ENCODE measurements at places on chromosomes 3 and 15. TPM values are rescaled to one million over a fixed set of nuclear protein-coding genes. Genes with fewer than 3 reads are reported as not detected.

Gene ADGRG7
- not detected for total RNA-seq

GRCh38 chr3:183098536-183099025, 715 bp downstream of the MCCC1 start:
- no peak for DNase-seq

- no peak for DNase-seq
Observed at GRCh38 chr3:170383567-170383966, 26.1 kb downstream of the SKIL start.

DNA sequence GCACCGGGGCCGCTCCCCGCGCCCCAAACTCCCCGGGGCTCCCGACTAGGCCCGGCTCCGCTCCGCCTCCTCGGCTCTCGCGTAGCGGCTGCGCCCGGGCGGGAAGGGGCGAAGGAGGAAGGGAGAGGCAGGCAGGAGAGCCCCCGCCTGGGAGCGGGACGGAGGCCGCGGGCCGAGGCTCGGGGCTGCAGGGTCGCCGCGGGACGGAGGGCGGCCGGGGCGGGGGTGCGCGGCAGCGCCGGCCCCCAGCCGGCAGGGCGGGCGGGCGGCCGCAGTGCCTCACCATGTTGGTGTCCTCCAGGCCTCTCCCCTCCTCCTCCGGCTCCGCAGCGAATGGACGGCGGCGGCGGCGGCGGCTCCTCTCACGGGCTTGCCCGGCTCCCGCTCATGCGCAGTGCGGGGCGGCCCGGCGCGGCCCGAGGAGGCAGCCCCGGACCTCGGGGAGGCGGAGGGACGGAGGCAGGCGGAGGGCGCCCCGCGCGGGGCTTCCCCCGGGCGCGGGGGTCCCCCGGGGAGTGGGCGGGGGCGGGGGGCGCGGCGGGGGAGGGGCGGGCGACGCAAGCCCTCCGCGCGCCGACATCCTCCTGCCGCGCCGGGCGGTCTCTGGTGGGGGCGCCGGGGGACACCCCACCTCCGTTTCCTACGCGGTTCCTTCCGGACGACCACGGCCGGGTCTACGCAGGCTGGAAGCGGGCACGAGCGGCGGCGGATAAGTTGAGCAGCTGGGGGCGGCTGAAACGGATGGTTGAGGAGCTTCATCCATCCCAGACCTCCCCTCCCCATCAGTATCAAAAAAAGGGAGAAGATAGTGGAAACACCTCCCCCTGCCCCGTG, at the start of gene DCUN1D1:
DCUN1D1 (minus strand) TSS at position 335 of the 834 bp plus-strand sequence; CDS start at position 286, 49 bp downstream.
- peak; percentile 94 for DNase-seq

Gene TMCO5A
- not detected for total RNA-seq

- no peak for DNase-seq
Observed at GRCh38 chr3:117556646-117557407, 847.2 kb downstream of the TUSC7 start.

GRCh38 chr15:29676961-29677402, 145.3 kb downstream of the TJP1 start:
- no peak for DNase-seq

Gene PLA2G4E
- total RNA-seq: not detected

DNA sequence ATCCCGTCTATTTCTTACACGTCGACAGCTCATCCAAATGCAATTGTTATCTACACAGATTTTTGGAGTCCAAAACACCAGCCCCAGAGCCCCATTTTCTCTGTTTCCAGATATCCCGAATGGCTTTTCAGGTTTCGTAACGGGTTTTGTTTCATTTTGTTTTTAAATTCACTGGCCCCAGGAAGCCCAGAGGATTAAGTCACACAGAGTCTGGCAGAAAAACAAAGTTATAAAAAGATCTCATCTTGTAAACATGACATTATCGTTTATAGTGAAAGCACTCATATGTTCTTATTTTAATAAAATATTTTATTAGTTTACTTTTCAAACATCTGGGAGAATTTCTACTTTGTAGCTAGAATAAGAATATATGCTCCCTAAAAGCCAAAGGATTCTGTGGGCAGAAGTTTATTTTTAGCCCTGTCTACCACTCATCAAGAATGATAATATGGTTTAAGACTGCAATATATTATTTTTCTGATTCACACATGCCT, 149.3 kb upstream of the SLC2A2 start:
- DNase-seq: no peak

All from endothelial cell (in vitro differentiated cells).